ENCODE measurements at places on chromosomes 3 and 15. TPM values are rescaled to one million over a fixed set of nuclear protein-coding genes. Genes with fewer than 3 reads are reported as not detected.

GRCh38 chr15:71128939-71129562, 13.8 kb downstream of the THSD4 start:
- no peak for DNase-seq

DNA sequence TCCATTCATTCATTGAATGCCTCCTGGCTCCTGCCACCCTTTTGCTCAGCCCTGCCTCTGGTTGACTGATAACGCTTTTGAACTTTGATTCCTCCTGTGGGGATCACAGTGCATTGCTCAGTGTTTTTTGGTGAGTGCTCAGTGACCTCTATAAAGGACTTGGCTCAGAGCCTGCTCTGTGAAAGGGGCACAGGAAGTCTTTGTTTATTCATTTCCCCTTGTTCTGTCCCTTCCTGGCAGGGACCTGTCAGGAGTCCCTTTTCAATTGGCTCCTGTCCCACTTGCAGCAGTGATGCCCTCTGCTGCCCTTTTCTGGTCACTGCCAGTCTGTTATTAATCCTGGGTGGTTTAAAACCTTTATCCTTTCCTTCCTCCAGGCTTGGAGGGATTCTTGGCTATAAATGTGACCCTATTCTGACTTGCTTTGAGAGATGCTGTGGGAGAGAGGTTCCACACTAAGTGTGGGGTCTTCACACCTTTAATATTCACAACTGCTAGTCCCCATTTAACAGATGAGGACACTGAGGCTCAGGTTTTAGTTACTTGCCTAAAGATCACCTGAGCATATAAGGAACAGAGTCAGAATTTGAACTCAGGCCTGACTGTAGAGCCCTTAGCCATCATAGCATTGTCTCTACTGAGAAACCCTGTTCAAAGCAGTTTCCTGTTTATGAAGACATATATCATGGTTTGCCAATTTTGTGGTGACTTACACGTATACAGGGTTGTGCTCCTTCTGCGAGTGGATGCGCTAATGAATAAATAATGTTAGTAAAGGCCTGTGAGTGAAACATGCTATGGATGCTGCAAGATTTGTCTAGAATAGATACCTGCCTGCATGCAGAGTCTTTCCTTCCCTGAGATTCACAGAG, 23.2 kb upstream of the TATDN2 start:
- peak; percentile 72 for DNase-seq

- no peak for DNase-seq
Measured at GRCh38 chr3:84066915-84067314, 891.9 kb upstream of the CADM2 start.

DNA sequence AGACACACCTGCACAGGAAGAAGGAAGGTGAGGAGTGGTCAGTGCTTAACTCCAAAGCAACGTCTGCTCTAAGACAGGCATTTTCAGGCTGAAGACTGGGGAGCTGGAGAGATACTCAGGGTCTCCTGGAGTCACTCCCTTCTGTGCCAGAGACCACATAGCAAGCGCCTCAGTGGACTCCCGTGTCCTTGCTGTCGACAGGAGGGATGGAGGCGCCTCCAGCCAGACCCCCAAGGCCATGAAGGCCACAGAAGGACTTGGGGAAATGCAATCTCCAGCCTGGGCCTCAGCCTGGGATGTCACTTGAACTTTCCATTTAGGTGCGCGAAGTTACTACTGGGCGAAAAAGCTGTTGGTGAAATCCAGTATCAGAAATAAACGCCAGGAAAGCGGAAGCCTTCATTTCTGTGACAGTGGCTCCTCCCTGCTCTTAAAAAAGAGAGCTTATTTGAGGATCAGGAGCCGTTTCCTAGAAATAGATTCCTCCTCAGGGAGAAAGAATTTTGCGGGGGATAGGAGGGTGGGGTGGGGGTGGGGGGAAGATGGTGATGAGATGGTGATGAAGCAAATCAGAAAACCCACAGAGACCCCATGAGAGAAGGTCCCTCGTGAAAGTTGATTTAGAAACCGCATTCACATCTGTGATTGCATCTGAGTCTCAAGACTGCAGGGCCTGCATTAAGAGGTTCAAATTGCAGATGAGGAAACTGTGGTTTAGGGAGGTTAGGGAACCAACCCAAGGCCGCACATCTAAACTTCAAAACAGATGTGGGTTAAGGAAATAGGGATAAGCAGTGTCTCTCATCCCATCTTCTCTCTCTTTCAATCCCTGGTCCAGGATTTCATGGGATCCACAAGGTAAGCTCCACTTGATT, 78.8 kb downstream of the ATP2B2 start:
- DNase-seq, result no peak

DNA sequence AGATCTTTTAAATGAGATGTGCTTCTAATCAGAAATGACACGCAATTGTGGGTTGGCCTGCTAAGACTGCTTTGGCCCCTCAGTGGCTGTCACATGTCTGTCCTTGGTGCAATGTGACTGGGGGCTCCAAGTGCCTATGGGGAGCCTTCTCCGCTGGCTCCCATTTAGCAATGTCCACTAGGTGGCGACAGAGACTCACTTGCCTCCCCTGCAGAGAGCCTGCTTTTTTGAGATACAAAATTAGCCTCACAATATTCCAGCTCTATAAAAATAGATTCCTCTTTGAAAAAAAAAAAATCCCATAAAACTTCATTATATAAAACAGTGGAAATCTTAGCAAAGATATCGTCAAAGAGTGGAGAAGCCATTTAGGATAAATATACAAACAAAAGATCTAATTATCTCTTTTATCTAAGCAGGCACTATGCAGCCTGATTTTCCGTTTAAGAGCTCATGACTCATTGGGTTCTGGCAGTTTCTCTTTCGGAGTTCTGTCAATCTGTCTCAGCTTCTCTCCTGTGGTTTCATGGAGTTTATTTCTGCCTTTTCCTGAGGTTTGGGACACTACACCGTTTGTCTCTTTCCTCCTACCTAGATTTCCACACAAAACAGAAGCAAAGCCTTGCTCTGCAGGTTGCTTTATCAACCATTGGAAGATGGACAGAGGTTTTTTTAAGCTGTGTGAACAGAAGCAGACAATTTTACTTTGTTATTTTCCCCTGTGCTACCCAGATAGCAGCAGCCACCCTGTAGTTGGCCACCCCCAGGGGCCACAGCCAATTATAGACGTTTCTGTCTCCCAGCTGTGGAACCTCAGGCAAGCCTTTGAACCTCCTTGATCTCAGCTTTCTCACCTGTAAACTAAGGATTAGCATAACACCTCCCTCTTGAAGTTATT, 68.4 kb upstream of the TNFAIP8L3 start:
- DNase-seq, result peak; percentile 51

GRCh38 chr3:63705092-63705645, 52.7 kb downstream of the SNTN start:
- DNase-seq, result no peak

DNA sequence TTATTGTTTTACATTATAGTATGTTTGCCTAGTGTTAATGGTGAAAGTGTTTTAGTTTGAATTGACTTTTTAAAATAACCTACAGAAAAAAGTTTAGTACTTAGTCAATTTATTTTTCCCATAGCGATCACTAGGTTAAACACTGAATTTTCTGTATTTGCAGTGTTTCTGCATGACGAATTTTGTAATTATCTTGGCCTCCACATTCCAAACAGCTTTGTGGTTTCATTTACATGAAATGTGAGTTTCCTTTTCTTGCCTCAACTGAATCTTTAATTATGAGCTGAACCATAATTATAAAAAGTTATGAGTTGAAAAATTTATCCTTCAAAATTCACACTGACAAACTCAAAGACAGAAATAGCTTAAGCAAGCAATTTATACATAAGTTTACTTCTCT, 235.5 kb downstream of the CTNNB1 start:
- DNase-seq, result no peak

DNA sequence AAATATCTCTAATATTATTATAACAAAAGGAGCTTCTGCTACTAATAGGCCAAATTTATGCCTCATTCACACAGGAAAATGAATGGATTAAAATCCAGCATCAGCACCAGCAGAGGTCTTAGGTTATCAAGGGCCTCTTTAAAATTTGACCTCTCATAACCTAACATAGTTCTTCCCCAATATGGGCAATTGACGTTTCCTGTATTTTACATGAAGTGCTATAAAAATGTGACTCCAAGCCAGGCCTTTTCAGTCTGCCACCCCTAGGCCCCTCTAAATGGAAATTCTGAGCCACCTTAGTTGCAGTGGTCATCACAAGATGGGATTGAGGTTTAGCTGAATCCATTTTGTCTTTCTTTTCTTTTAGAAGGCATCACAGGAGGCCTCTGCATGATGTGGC, 70.1 kb downstream of the CASR start:
- no peak for DNase-seq

DNA sequence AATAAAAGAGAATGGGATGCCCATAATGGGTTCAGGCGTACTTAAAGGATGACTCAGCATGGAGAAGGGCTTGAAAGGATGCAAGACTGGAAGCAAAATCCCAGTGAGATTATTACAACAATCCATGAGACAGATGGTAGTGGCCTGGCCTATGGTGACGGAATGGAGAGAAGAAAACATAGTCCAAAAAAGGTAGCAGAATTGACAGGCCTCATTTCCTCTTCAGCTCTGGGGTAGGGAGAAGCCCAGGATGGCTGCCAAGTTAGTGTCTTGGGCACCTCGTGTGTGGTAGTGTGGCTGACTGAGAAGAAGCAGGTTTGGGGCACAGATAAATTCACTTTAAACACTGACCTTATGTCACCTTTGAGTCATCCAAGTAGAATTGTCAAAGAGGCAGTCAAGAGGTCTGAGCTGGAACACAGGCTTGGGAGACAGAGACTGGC, 18.1 kb downstream of the MB21D2 start:
- no peak for DNase-seq

DNA sequence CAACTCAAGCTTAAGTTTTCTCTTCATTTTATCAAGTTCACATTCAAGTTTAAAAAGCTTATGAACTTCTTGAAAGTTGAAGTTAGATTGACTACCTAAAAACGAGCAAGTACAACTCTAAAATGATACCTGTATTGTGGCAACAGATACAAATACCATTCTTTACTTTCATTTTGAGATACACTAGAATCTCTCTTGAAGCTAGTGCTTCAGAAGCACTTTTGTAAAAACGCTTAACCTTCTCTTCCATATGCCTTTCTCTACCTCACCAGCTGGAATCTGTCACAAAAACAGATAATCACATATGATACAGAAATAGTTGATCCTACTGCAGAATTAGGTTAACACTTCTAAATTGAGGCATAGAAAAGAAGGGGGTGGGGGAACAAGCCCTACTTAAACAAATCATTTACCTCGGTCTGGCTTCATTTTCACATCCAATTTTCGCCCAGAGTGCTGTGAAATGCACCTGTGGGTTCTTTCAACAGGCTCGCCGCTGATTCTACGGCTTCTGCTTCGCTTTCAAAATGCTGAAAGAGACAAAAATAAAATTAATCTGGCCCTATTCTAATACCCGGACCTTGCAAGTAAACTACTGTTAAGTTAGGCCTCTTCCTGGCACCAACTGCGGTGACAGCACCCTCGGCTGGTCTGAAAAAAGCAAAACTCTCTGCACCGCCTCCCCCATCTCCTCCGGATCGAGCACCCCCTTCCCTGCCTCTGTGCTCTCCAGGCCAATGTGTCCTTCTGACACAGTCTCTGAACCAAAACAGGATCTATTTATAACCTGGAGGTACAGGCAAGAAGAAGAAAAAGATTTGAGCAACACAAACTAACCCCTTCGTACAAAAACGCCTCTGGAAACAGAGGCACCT, 1.4 kb downstream of the ATOSA start:
- DNase-seq, result peak; percentile 25

- DNase-seq, result no peak
Measured at GRCh38 chr3:168653255-168653654, 557.5 kb upstream of the GOLIM4 start.

- DNase-seq, result no peak
Measured at GRCh38 chr15:95857124-95857757, 473.3 kb upstream of the NR2F2 start.

DNA sequence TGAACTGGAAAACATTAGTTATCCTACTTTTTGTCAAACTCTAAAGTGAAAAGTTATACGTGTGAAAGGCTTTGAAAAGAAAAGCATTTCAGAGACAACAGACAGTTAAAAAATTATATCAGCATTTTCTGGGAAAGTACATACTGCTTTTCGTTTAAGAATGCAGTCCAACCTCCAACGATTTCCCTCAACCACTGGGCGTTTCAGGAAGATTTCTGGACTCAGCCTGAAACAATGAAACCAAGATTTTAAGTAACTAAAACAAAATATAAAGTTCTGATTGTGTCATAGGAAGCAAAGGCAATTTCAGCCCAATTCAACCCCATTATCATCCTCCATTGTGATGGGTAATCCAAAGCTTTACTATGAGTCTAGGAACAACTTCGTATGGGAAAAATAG, 110.7 kb downstream of the PLD1 start:
- no peak for DNase-seq

- no peak for DNase-seq
Measured at GRCh38 chr3:33865133-33865532, 66.7 kb downstream of the PDCD6IP start.

- DNase-seq, result no peak
Measured at GRCh38 chr3:171163101-171164066, 136.9 kb upstream of the SLC2A2 start.

DNA sequence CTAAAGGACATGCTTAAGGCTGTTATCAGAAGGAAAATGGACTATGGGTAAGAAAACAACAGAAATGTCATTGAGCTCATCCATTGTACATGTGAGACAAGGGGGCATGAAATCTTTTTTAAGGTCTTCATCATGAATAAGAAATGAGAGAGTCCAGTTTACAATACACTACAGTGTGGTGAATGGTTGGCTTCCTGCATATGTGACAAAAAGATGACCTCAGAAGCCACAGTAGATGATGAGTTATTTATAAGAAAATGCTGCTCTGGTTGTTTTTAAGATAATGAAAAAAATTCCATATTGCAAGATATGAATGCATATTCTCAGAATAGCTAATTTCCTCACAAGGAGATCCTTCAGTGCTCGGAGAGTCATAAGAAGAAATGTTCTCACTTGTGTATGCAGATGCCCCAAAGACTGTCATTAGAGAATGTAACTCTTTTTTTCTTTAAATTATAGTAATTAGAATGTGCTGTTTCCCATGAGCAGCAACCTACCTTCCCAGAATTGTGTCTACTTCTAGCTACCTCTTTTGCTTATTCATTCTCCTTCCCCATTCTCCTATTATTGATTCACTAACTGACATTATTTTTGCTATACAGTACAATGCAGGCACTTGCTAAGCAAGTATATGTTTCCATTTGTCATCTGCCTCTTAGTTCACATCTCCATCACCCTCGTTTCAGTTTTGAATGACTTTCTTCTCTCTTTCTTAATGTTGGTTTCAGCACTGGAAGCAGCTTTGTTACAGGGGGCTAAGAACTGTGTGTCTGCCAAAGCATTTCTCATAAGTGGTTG, 152.0 kb upstream of the PEX5L start:
- DNase-seq, result no peak

GRCh38 chr15:60945196-60945595, 283.9 kb downstream of the RORA start:
- peak; percentile 30 for DNase-seq

The SI gene
- total RNA-seq, result not detected

The EPHA3 gene
- total RNA-seq, result 136 TPM

The ARPP21 gene
- total RNA-seq, result 459 TPM

The SNTN gene
- not detected for total RNA-seq

The PPARG gene
- total RNA-seq, result 1.2 TPM

The MESP2 gene
- not detected for total RNA-seq

The HAPLN3 gene
- total RNA-seq, result 4.1 TPM

The ULK4 gene
- 17.5 TPM for total RNA-seq

All from frontal cortex (tissue), 4 donors.